Activated naive CD8-positive, alpha-beta T cell treated with anti-CD3 and anti-CD28 coated beads, Interleukin-2, amount 10 ng/mL, durations not matched to agents 7 days and 5 days (primary cell): ENCODE measurements at places on chromosomes 5 and 9. TPM values are rescaled to one million over a fixed set of nuclear protein-coding genes. Genes with fewer than 3 reads are reported as not detected.

- DNase-seq: no peak
Observed at GRCh38 chr5:19837536-19838174, 150.3 kb downstream of the CDH18 start.

- DNase-seq: no peak
Observed at GRCh38 chr5:59845730-59846129, 47.8 kb downstream of the PDE4D start.

GRCh38 chr5:35066260-35066795 lies 18.6 kb upstream of the AGXT2 start:
- no peak for DNase-seq

- DNase-seq: no peak
Observed at GRCh38 chr9:98654247-98654646, 54.5 kb downstream of the GABBR2 start.

DNA sequence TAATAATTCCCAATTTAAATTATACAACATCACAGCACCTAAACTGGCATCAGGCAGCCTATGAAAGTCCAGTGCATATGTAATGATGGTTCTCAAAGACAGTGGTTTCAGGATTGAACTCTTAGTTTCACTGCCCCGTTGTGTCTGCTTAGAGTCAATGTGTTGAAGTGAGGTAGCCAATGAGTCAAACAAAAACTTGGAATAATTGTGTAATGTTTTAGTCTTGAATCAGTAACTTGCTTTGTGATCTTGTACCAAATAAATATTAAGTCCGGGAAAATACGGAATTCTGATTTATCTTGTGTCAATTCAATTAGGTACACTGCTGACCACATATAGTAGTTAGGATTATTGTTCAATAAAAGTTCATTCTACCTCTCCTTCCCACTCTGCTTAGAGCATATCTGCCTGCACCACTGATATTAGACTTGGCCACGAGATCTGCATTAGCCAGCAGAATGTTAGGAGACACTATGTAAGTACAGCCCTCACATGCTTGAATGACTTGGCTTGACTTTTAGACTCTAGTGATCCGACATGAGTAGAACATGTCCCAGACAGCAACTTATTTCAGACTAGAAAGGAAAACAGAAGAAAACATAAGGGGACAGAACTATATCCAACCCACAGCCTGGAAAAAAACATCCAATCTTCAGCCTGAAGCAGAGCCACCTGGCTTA lies 441.5 kb upstream of the PTGER4 start:
- no peak for DNase-seq

DNA sequence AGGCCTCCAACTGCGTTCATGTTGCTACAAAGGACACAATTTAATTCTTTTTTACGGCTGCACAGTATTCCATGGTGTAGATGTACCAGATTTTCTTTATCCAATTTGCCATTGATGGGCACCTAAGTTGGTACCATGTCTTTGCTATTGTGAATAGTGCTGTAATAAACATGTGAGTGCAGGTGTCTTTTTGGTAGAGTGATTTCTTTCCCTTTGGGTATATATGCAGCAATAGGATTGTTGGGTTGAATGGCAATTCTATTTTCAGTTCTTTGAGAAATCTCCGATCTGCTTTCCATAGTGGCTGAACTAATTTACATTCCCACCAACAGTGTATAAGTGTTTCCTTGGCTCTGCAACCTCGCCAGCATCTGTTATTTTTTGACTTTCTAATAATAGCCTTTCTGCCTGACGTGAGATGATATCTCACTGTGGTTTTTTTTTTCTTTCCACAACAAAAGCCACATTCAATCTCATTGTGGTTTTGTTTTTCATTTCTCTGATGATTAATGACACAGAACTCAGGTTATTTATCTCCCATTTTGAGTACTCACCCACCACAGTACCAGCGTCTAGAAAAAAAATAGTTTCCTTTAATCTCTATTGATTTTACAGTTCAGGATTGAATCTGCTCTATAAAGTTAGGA lies 21.9 kb downstream of the ARRDC3 start:
- no peak for DNase-seq

GRCh38 chr9:123109540-123110279 lies 76.2 kb downstream of the GPR21 start:
- DNase-seq: no peak

- DNase-seq: no peak
Observed at GRCh38 chr5:54357408-54358058, 47.2 kb upstream of the ARL15 start.

DNA sequence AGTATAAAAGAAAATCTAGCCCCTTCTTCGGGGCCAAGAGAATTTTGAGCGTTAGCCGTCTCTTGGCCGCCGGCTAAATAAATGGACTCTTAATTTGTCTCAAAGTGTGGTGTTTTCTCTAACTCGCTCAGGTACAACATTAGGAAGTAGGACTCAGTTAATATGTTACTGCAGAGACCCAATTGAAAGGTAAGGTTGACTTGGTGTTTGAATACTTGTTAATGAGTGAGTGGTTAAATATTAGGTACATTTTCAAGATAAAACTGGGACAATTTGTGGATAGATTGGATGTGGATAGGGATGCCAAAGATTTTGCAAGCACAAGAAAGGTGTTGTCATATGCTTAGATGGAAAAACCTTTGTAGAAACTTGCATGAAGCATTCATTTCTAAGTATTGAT lies 1177.3 kb upstream of the CDH18 start:
- no peak for DNase-seq

GRCh38 chr9:76810377-76810957 lies 46.2 kb downstream of the PCA3 start:
- DNase-seq: no peak

GRCh38 chr9:95171001-95171400 lies 146.5 kb downstream of the FANCC start:
- no peak for DNase-seq

- no peak for DNase-seq
Observed at GRCh38 chr5:10666531-10667299, 94.3 kb downstream of the DAP start.

- DNase-seq: no peak
Observed at GRCh38 chr5:98309785-98310598, 463.5 kb upstream of the RGMB start.

- DNase-seq: no peak
Observed at GRCh38 chr5:151719228-151720000, 32.7 kb upstream of the SPARC start.

- DNase-seq: no peak
Observed at GRCh38 chr9:110877374-110877773, 160.9 kb downstream of the LPAR1 start.

GRCh38 chr9:83526901-83527300 lies 11.3 kb downstream of the FRMD3 start:
- DNase-seq: no peak

DNA sequence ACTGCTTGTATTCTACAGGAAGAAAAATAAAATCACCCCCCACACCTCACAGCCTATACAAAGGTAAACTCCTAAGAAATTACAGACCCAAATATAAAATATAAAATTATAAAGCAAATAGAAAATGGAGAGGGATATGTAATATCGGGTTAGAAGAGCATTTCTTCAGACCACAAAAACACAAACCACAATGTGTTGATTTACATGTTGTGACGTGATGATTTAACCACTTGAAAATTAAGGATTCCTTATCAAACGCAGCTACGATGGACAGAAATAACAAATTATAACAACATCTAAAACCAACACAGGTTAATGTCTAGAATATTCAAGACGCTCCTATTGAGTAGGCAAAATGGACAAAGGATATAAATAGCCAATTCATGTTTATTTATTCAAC lies 26.3 kb downstream of the SSBP2 start:
- DNase-seq: no peak

DNA sequence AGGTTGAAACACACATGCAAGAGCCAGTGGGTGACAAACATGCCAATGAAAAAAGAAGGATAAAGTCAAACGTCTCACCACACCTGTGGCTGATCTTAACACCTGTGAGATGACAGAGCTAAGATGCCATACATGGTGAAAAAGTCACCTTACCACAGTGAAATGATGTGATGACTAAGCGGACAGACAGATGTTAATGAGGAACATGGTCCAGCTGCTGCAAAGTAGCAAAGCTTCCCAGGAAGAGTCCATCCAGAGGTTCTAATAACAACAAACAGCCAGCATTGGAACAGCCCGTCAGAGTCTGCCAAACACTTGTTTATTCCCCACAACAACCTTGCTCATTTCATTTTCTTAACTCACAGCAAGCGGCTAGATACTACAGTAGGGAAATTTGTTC lies 1.9 kb downstream of the KIAA1191 start:
- no peak for DNase-seq

The MAST4 gene
- 14.3 TPM for total RNA-seq

The SLC22A4 gene
- total RNA-seq: 0.14 TPM

The MIGA2 gene
- total RNA-seq: 62.1 TPM

The EXD3 gene
- total RNA-seq: 24.7 TPM

The PCDHB6 gene
- not detected for total RNA-seq

The KLF9 gene
- total RNA-seq: 16.2 TPM

The CCNJL gene
- 0.17 TPM for total RNA-seq

The SLC34A1 gene
- total RNA-seq: 2.1 TPM
